Stimulated activated CD4-positive, alpha-beta T cell treated with anti-CD3 and anti-CD28 coated beads, Interleukin-15, amount 100 ng/mL, for 1 hour (primary cell): ENCODE measurements at places on chromosomes 2 and 18.

DNA sequence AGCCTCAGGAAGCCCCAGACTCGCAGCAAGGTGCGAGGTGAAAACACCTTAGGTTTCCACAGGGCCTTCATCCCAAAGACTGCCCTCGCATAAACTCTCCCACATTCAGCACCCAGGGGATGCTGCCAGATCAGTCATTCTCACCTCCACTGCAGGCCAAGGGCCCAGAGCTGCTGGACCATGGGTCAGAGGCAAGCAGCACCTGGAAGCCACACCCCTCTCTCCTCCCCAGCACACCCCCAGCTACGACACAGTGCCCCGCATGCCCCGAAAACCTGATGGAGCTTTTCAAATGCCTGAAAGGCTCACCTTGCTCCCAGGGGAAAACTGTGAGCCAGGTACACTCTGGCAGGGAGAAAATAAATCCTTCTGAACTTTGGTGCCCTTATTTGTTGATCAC is 31.9 kb upstream of the LDLRAD4 start:
- DNase-seq = no peak

- no peak for DNase-seq
Measured at GRCh38 chr2:20231598-20232026, 6.7 kb upstream of the SDC1 start.

GRCh38 chr18:77071711-77072292 is 60.8 kb downstream of the MBP start:
- DNase-seq = no peak

DNA sequence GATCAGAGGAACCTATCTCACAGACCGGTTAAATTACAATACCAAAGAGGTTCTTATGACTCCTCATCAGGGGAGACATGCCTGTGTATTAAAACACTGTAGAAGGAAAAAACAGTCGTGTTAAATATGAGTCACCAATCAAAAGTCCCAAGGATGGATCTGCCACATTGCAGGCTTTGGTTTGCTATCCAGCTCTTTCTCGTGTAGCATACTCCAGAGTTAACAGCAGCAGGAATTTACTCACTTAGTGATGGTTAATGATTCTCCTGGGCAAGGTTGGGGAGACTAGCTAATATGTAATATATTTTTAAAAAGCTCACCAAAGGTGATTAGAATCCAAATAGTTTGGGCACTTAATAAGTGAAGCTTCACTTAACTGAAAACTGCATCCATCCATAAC is 109.7 kb downstream of the MBD5 start:
- no peak for DNase-seq

DNA sequence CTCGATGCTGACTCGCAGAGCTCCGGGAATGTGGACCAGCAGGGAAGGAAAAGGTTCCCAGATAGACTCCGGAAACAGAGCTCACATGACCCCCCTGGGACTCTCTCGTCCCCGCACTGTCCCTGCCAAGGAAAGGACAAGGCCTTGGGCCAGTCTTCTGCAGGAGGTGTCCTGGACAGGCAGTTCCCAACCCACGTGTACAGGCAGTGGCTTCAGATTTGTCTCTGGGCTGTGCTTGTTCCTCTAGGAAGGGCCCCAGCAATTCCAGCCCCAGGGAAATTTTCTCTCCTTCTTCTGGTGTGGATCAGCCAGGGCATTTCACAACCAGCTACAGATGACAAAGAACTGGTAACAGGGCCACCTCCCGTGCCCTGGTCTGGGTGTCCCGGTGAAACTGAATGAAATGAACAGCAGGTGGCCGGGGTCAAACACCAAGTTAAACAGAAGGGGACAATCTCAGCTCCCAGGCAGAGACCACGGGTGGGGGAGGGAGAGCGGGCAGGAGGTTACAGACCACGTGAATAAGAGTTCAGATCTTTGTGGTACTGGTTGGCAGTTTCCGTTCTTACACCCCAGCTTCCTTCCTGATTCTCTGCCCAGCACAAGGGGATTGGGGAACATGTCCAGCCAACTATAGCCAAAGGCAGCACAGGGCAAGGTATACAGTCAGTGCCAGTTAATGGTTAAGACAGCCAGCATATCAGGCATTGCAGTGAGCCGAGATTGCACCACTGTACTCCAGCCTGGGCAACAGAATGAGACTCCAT is 52.2 kb upstream of the CAB39 start:
- no peak for DNase-seq

- no peak for DNase-seq
Measured at GRCh38 chr2:98298683-98299164, 47.5 kb upstream of the CNGA3 start.

DNA sequence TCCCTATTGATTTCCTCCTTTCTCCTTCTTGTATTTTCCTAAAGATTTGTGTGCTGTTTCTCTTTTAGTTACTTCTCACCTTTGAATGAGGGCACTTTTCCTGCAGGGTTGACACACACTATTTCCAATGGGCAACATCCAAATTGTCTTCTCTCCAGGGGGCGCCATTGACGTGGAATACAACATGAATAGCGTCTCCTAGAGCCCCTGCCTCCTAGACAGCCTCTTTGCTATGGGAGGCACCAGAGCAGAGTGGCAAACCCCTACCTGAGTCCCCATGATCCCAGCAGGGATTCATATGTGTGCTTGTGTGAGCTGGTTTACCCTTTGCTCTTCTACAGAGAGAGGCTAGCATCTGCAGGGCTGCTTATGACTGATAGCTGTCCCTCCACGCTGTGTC is 61.3 kb upstream of the ITSN2 start:
- no peak for DNase-seq
